ENCODE measurements at places on chromosomes 12 and 14. TPM values are rescaled to one million over a fixed set of nuclear protein-coding genes. Genes with fewer than 3 reads are reported as not detected.

DNA sequence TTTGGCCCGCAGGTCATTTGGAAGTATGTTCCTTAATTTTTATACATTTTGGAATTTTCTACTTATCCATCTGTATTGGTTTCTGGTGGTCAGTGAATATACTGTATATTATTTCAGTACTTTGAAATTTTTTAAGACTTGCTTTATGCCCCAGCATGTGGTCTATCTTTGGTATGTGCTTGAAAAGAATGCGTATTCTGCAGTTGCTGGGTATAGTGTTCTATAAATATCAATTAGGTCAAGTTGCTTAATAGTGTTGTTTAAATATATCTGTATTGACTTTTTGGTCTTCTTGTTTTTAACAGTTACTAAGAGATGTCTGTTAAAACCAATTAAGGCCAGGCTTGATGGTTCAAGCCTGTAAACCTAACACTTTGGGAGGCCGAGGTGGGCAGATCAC, 21.7 kb upstream of the SIX1 start:
- no peak overlapping the region for H3K27ac ChIP-seq
- H3K4me1 ChIP-seq: no peaks in the 10 kb centered on the region
- no peak overlapping the region for H3K4me3 ChIP-seq
- DNase-seq: no peak
- H3K27me3 ChIP-seq: peaks cover 11% of the 10 kb centered on the region

- H3K36me3 ChIP-seq: peaks cover 28% of the 10 kb centered on the region
- peaks cover 7% of the 10 kb centered on the region for H3K4me1 ChIP-seq
- no peaks in the 10 kb centered on the region for H3K27me3 ChIP-seq
- H3K27ac ChIP-seq: no peak overlapping the region
Observed at GRCh38 chr12:89621521-89621920, 87.1 kb downstream of the ATP2B1 start.

- no peaks in the 10 kb centered on the region for H3K36me3 ChIP-seq
- H3K27me3 ChIP-seq: no peaks in the 10 kb centered on the region
- H3K27ac ChIP-seq: no peak overlapping the region
- no peak for DNase-seq
- H3K4me3 ChIP-seq: no peak overlapping the region
Observed at GRCh38 chr12:105805730-105806399, 332.9 kb downstream of the NUAK1 start.

DNA sequence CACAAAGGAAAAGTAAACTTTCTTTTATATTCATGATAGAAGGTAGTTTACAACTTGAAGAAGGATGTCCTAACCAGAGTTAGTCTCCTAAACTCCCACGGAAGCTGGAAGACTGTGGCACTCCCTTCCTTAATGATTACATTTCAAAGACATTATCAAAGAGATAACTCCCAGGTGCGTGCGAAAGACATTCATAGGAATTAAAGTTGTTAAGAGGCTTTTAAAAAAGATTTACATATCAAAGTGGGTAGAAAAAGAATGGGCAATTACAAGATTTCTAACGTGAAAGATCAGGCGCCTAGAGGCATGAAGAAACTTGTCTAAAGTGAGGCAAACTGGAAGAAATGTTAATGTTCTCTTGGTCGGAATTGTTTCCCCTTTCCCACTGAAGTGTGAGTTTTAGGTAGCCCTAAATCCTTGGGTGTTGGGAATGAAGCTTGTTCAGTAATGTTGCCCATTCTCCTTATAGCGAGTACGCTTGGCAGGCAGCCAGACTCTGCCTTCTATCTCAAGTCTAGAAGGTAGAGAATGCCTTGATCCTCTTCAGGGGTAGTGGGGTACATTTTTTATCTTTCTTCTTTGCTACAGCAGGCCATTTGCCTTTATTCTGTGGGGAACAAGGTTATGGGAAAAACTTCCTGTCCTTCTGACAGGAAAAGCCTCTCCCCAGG, 642.0 kb downstream of the SLC6A15 start:
- no peaks in the 10 kb centered on the region for H3K27me3 ChIP-seq
- no peaks in the 10 kb centered on the region for H3K4me1 ChIP-seq
- H3K4me3 ChIP-seq: no peak overlapping the region
- H3K36me3 ChIP-seq: no peaks in the 10 kb centered on the region
- no peak for DNase-seq

The HOXC13 gene
- not detected for total RNA-seq

- no peaks in the 10 kb centered on the region for H3K27me3 ChIP-seq
- H3K4me1 ChIP-seq: peaks cover 31% of the 10 kb centered on the region
- DNase-seq: no peak
- no peak overlapping the region for H3K27ac ChIP-seq
Observed at GRCh38 chr12:47308672-47309071, 228.9 kb upstream of the AMIGO2 start.

The SLC38A6 gene
- total RNA-seq: 8.1 TPM

The GRIN2B gene
- not detected for total RNA-seq

GRCh38 chr12:11741434-11742092, 92.1 kb downstream of the ETV6 start:
- DNase-seq: no peak
- H3K4me3 ChIP-seq: no peak overlapping the region
- H3K27me3 ChIP-seq: no peaks in the 10 kb centered on the region
- H3K27ac ChIP-seq: no peak overlapping the region
- H3K36me3 ChIP-seq: no peaks in the 10 kb centered on the region
- peaks cover 1% of the 10 kb centered on the region for H3K4me1 ChIP-seq

DNA sequence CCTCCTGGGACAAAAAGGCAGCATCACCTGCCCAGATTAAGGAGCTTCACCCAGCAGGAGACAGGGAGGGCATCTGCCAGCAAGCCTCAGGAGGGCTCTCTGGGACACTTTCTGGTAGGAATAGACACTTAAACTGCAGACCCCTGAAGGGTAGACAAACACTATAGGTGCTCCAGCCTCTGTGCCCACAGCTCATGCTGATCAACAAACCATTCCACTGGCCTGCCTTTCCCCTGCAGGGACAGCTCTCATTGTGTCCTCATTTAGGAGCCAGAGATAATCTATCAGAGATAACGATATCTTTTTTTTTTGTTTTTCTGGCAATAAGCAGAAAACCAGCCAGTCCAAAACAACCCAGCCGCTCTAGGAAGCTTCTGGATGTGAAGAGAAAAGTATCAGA, 251.8 kb upstream of the CCDC196 start:
- H3K27ac ChIP-seq: no peak overlapping the region
- no peak for DNase-seq
- no peak overlapping the region for H3K4me3 ChIP-seq
- H3K36me3 ChIP-seq: peaks cover 2% of the 10 kb centered on the region

GRCh38 chr14:71103662-71104484, 196.6 kb downstream of the PCNX1 start:
- no peak overlapping the region for H3K27ac ChIP-seq
- no peak for DNase-seq
- H3K4me1 ChIP-seq: peaks cover 3% of the 10 kb centered on the region
- H3K27me3 ChIP-seq: no peaks in the 10 kb centered on the region
- H3K4me3 ChIP-seq: no peak overlapping the region
- H3K36me3 ChIP-seq: peaks cover 19% of the 10 kb centered on the region

GRCh38 chr12:98127336-98127679, 388.1 kb upstream of the TMPO start:
- no peak overlapping the region for H3K27ac ChIP-seq
- H3K4me1 ChIP-seq: no peaks in the 10 kb centered on the region
- no peaks in the 10 kb centered on the region for H3K36me3 ChIP-seq
- DNase-seq: no peak
- H3K4me3 ChIP-seq: no peak overlapping the region

- peaks cover 24% of the 10 kb centered on the region for H3K4me1 ChIP-seq
- peak overlapping the region; percentile 65 for H3K27ac ChIP-seq
- H3K27me3 ChIP-seq: peaks cover 4% of the 10 kb centered on the region
- peaks cover 5% of the 10 kb centered on the region for H3K36me3 ChIP-seq
- H3K4me3 ChIP-seq: peak overlapping the region; percentile 80
Observed at GRCh38 chr14:101761881-101762529, 496 bp downstream of the PPP2R5C start.

DNA sequence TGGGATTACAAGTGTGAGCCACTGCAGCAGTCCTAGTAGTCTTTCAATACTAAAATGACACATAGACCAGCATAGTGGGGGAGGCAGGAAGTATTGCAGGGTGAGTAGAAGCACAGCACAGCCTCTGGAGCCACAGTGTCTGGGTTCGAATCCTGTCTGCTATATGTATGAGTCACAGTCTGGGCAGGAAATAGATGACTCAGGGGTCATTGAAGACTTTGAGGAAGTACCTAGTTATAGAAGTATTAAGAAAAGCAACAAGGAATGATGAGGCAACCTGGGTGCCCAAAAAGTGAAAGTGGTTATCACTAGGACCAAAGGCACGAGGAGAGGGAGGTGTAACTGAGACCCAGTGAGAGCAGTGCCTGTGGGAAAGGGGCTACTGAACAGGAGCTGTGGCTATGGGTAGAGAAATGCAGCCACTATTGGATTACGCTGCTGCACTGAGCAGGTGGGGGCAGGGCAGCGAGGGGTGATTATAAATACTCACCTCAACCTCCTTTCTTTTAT, 124.0 kb downstream of the PDE3A start:
- no peak overlapping the region for H3K27ac ChIP-seq
- H3K4me1 ChIP-seq: peaks cover 7% of the 10 kb centered on the region
- H3K4me3 ChIP-seq: no peak overlapping the region
- H3K27me3 ChIP-seq: no peaks in the 10 kb centered on the region
- H3K36me3 ChIP-seq: no peaks in the 10 kb centered on the region

DNA sequence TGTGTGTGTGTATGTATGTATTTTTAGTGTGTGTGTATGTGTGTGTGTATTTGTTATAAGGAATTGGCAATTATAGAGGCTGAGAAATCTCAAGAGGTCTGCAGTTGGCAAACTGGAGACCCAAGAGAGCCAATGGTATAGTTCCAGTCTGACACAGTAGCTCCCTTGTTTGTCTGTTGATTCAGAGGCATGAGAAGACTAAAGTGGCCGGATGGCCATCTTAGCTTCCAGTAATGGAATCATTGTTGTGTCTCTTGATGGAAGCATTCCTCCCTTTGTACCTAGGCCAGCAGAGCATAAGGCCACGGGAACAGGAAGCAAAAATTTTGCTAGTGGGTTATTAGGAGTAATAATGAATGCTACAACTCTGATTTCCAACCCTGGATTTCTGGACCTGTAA, 460.6 kb downstream of the TMTC2 start:
- H3K4me1 ChIP-seq: no peaks in the 10 kb centered on the region
- no peaks in the 10 kb centered on the region for H3K36me3 ChIP-seq
- H3K27ac ChIP-seq: no peak overlapping the region
- no peaks in the 10 kb centered on the region for H3K27me3 ChIP-seq
- DNase-seq: no peak
- no peak overlapping the region for H3K4me3 ChIP-seq

GRCh38 chr14:73180385-73180805, 44.1 kb downstream of the PSEN1 start:
- H3K27me3 ChIP-seq: no peaks in the 10 kb centered on the region
- DNase-seq: no peak
- H3K36me3 ChIP-seq: peaks cover 25% of the 10 kb centered on the region
- H3K4me1 ChIP-seq: peaks cover 8% of the 10 kb centered on the region

- H3K27me3 ChIP-seq: no peaks in the 10 kb centered on the region
- no peak for DNase-seq
- peaks cover 19% of the 10 kb centered on the region for H3K4me1 ChIP-seq
- peak overlapping the region; percentile 68 for H3K27ac ChIP-seq
Observed at GRCh38 chr12:56267443-56268071, 815 bp downstream of the COQ10A start.

DNA sequence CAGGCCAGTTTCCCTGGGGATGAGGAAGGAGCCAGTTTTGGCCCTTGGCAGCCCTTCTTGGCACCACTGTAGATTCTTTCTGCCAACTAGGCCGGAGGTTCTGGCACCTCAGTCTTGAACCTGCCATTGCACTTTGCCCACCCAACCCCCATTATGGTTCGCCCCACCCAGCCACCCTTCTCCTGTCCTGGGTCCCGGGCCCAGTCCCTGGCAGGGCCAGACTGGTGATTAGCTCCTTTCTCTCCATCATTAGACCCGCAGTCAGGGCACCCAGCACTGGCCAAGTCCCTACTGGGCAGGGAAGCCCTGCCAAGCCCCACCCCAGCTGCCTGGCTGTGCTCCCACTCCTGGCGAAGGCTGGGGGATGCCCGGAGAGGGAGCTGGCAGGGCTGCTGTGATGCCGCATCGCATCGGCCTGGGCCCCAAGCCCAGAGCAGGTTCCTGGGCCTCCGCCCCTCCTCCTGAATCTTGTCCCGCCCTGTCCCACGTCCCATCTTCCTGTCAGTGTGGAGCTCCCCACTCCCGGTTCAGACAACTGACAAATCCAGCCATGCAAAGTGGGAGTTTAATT, 9.8 kb downstream of the FAM222A start:
- no peak overlapping the region for H3K4me3 ChIP-seq
- DNase-seq: no peak

The LMO3 gene
- not detected for total RNA-seq

DNA sequence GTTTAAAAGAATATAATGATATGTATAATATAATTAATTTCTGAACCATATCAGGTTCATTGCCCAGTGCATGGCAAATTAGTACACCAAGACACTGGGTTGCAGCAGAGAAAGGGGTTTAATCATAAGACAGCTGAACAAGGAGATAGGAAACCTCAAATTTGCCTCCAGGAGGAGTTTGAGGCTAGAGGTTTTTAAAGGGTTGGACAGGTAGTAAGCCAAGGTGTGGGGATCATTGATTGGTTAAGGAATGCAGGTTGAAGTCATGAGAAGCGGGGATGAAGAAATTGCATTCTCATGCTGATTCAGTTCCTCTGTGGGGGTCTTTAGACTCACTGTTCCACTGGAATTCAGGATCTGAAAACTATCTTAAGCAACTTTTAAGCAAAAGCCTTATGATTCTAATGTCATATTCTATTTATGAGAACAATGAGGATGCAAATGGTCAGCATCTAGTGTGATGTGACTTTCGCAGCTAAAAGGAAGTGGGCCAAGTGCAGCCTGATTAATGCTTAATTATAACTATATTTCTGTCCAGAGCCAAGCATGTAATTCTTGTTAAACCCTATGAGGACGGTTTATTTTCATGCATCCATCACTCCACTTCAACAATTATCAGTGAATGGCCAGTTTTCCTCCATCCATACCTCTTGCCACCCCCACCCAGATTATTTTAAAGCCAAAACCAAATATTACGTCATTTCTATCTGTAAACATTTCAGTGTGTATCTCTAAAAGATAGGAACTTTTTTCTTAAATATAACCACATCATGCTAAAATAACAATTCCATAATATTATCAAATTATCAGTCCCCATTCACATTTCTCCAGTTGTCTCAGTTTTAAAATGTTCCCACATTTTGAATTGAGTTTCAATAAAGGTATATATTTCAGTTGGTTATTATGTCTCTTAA, 14.9 kb downstream of the RNF212B start:
- H3K4me1 ChIP-seq: no peaks in the 10 kb centered on the region
- H3K27ac ChIP-seq: no peak overlapping the region
- H3K4me3 ChIP-seq: no peak overlapping the region
- no peak for DNase-seq
- H3K36me3 ChIP-seq: no peaks in the 10 kb centered on the region
- H3K27me3 ChIP-seq: peaks cover 41% of the 10 kb centered on the region

DNA sequence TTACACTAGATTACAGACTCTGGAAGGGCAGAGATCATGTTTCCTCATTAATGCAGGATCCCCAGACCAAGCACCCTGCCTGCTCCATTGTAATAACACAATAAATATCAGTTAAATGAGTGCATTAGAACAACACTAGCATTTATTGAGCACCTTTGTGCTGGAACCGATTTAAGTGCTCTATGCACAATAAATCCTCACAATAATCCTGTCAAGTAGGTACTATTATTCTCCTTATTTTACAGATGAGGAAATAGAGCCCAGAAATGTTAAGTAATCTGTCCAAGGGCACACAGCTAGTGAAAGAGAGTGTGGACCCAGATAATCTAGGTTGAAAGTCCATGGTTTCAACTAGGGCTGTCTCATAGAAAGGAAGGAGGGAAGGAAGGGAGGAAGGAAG, 69.8 kb downstream of the MAP1LC3B2 start:
- no peak overlapping the region for H3K4me3 ChIP-seq
- no peaks in the 10 kb centered on the region for H3K36me3 ChIP-seq
- no peaks in the 10 kb centered on the region for H3K4me1 ChIP-seq
- peaks cover 20% of the 10 kb centered on the region for H3K27me3 ChIP-seq
- H3K27ac ChIP-seq: no peak overlapping the region
